ENCODE measurements at places on chromosomes 13 and 19. TPM values are rescaled to one million over a fixed set of nuclear protein-coding genes. Genes with fewer than 3 reads are reported as not detected.

Gene GRWD1
- total RNA-seq = 16.0 TPM

Gene UBA52
- total RNA-seq = 425 TPM

Gene CAPS
- 11.5 TPM for total RNA-seq

Gene SULT2B1
- total RNA-seq = not detected

Gene FAM124A
- 0.50 TPM for total RNA-seq

Gene SMIM17
- not detected for total RNA-seq

Gene ZNF569
- total RNA-seq = 2.1 TPM

Gene MRPL57
- total RNA-seq = 12.3 TPM

Gene CEACAM16
- not detected for total RNA-seq

Gene ING1
- 15.2 TPM for total RNA-seq

Data from left lobe of liver (tissue), 2 donors.